GM12892 (cell line): ENCODE measurements at places on chromosomes 2 and 18.

GRCh38 chr2:53114991-53115390 lies 652.6 kb upstream of the CHAC2 start:
- DNase-seq: no peak

GRCh38 chr2:25794544-25795276 lies 83.6 kb downstream of the ASXL2 start:
- peak; percentile 11 for DNase-seq

DNA sequence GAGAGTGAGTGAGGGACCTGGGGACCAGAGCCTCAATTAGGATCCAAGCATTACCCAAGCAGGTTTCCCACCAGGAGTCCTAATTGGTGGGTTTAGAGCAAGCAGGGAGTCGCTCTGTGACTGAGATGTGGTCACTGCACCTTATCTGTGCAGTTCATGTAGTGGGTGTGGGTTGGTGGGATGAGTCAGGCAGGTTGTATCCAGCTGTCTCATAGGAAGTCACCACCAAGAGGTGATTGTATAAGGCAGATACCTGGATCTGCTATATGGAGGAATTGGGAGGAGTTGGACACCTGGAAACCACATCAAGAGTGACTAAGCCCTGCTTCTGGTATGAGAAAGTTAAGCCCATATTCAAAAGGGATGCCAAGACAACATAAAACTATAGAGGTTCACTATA lies 106.8 kb downstream of the ARHGAP28 start:
- DNase-seq: no peak

DNA sequence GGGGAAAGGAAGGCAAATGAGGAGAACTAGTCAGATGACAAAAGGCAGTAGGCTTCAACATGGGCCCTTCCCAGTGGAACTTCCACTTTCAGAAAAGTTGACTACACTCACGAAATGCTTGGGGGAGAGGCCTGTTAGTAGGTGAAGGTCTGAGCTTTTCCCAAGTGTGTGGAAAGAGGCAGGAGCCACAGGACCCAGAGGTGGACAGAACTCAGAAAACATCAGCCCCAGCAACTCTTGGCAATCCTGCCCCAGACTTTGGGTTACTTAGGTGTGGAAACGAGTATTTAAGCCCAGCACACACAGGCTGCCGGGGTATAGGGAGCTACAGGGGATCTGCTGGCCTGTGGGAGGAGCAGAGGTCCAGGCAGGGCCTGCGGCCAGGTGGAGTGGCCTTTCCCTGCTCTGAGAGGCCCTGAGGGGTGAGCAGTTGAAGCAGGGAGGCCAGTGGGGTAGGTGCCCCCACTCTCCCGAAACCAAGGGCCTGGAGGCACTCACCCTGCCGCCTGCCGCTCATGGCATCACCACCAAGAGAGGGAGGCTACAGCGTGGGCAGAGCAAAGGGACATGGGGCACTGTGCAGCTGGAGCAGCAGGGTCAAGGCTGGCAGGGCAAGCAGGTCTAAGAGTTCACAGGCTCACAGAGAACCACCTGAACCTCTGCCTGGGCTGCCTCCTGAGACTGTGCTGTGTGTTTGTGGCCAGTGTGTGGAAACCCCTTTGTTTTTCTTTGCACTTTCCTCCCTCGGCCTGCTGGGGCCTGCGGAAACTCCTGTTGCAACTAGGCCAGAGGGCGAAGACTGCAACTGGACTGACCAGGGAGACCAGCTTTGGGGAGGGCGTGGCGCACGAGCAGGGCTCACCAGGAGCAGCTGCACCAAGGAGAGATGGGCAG lies 130.7 kb upstream of the SERTAD2 start:
- no peak for DNase-seq

DNA sequence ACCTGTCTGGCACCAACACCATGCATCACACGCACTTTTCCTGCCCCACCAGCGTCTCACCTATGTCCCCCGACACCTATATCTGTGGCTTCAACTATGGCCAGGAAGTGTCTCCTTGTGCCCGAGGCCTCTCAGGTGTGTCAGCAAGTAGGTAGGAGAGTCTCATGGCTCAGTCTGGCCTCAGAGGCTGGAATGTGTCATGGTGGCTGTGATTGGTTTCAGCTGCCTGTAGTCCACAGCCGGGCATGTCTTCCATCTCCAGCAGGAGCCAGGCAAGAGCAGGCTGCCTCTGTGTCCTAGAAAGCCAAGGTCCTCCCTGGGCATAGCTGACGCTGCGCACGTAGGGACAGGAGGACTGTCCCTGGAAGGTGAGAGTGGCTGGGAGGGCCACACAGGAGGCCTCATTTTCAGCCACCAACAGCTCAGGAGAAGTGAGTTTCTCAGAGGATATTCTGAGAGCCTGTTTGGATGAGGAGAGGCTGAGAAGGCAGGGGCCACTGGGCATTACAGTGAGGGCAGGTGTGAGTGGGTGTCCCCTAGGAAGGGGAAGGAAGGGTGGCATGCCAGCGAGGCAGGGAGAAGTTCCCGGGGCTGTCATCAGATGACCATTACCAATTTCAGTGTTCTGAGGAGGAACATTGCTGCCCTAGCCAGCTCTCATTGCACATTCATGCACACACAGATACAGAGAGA lies 47.2 kb downstream of the SDC1 start:
- DNase-seq: no peak
